ENCODE measurements at places on chromosomes 12 and 14. TPM values are rescaled to one million over a fixed set of nuclear protein-coding genes. Genes with fewer than 3 reads are reported as not detected.

CDKN3 gene
- total RNA-seq: 2.0 TPM

AICDA gene
- not detected for total RNA-seq

ATP23 gene
- 13.4 TPM for total RNA-seq

FRMD6 gene
- 80.3 TPM for total RNA-seq

GALNT8 gene
- 1.3 TPM for total RNA-seq

CLMN gene
- total RNA-seq: 73.6 TPM

CD63 gene
- total RNA-seq: 910 TPM

DAO gene
- total RNA-seq: not detected

INF2 gene
- 31.0 TPM for total RNA-seq

HHIPL1 gene
- 1.3 TPM for total RNA-seq

CLEC4A gene
- 2.5 TPM for total RNA-seq

CLEC1B gene
- not detected for total RNA-seq

FGD6 gene
- 13.1 TPM for total RNA-seq

SLC38A2 gene
- 399 TPM for total RNA-seq

CFAP251 gene
- total RNA-seq: 6.7 TPM

TSPAN19 gene
- total RNA-seq: not detected

GPHN gene
- total RNA-seq: 39.0 TPM

TMEM120B gene
- total RNA-seq: 5.4 TPM

NDUFA9 gene
- 29.9 TPM for total RNA-seq

Data from breast epithelium (tissue), 4 donors.